ENCODE measurements at places on chromosomes 2 and 18.

GRCh38 chr2:217409949-217410680 is 550.3 kb upstream of the TNP1 start:
- DNase-seq: no peak

DNA sequence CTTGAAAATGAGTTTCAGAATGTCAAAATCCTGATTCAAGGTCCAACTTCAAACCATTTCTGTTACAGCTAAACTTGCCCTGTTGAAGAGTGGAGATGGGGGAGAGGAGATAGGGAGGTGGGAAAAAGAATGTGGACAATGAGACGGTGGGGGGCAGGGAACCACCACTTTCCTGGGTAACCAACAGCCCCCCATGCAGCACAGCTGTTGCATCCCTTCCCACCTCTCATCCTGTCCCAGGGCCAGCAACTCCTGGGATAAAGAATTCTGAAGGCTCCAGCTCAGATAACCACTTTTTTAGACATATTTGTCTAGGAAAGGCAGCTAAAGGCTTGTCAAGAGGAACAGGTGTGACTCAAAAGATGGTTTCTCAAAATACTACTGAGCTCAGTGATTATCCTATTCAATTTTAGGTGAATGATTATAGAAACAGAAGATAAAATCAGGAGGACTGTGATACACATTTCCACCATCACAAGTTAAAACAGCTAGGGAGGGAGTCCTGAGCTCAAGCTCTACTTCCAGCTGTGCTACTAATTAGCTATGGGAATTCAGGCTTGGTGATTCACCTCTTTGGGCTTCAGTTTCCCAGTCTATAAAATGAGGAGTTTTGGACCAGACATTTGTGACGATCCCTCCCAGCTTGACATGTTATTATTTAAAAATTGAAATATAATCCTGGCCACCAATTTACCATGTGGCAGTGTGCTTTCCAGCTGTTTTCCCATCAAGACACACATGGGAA is 36.3 kb downstream of the HDHD2 start:
- DNase-seq: no peak

- DNase-seq: no peak
Measured at GRCh38 chr18:78934003-78934402, 45.6 kb upstream of the SALL3 start.

GRCh38 chr2:12262681-12263436 is 453.9 kb upstream of the TRIB2 start:
- no peak for DNase-seq

DNA sequence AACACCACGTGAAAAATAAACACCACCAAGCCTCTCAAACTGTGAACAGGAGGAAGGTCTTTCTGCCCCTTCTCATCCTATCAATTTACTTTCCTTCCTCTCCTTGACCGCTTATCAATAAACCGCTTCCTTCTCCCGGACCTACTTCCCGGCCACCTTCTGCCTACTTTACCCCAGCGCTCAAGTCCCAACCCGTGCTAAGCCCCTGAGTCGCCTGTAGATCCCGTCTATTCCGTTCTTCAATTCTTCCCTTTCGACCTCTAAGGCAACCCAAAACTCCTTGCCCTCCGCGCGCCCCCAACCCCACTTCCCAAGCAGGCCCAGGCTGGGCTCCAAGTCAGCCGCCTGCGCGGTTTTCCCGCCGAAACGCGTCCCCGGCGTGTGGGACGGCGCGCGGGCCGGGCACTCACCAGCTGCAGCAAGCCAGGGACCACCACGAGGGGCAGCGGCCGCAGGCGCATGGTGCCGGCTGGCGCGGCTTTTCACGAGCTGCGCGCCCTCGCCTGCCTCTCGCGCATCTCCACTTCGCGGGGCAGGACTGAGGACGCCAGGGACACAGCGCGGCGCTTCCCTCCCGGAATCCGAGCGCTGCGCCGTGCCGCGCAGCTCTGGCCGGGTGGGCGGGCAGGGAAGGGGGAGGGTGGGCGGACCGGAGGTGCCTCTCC is at the start of gene NXPH2:
Gene NXPH2 (minus strand): TSS at position 610 of the 665 bp plus-strand sequence. CDS start 149 bp downstream, at position 461.
- DNase-seq: no peak

GRCh38 chr18:58117786-58118403 is 73.9 kb downstream of the NEDD4L start:
- DNase-seq: peak; percentile 71

GRCh38 chr2:217610401-217610814 is 392.4 kb downstream of the TNS1 start:
- no peak for DNase-seq

DNA sequence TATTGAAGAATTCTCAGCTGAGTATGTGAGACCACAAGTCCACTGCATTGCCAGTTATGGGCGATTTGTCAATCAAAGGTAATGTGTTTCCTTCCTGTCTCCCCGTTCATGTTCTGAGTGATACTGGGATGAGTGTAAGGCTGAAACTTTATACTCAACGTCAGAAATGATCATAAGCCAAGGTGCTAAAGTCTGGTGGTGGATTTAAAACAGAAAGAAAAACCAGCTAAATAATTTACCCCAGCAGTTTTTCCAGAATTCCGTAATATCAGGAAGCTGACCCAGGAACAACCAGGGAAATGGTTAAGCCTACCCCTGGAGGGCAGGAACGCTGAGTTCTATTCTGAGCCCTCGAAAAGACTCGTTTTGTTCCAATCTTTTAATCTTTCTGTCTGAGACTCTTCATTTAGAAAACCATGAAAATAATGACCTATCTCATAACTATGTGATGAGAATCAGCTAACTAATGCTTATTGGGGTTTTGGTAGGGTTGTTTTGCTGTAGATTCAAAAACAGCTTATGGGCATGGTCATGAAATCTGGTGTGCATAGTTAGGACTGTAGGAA is 149.6 kb downstream of the LAMA3 start:
- DNase-seq: no peak

DNA sequence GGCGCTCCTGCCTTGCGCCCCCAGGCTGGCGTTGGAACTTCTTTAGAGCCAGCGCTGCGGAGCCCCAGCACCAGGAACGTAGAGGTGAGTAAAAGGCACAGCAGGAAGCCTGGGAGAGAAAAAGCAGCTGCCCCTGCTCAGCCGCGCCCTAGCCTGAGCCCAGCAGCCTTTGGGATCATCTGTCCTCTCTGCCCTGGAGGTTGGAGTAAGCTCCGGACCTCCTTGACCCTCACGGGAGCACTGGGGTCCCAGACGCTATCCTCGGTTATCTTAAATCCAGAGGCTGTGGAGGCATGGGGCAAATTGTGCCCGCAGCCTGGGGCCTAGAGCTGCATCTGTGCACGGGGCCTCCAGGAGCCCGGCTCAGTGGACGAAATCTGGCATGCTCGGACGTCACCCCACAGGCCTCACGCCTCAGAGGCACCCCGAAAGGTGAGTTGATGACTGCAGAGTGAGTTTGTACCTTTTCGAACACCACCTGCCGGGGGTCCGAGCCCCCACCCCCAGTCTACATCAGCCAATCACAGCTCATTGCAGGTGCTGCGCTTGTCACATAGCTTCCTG is 1.6 kb upstream of the SLC66A2 start:
- no peak for DNase-seq

- DNase-seq: no peak
Measured at GRCh38 chr18:55405475-55405874, 182.5 kb downstream of the TCF4 start.

- no peak for DNase-seq
Measured at GRCh38 chr2:4597400-4597799, 894.0 kb downstream of the DCDC2C start.

- no peak for DNase-seq
Measured at GRCh38 chr2:151862700-151863099, 34.5 kb upstream of the ARL5A start.

GRCh38 chr2:36741188-36741837 is 44.8 kb downstream of the VIT start:
- DNase-seq: no peak

DNA sequence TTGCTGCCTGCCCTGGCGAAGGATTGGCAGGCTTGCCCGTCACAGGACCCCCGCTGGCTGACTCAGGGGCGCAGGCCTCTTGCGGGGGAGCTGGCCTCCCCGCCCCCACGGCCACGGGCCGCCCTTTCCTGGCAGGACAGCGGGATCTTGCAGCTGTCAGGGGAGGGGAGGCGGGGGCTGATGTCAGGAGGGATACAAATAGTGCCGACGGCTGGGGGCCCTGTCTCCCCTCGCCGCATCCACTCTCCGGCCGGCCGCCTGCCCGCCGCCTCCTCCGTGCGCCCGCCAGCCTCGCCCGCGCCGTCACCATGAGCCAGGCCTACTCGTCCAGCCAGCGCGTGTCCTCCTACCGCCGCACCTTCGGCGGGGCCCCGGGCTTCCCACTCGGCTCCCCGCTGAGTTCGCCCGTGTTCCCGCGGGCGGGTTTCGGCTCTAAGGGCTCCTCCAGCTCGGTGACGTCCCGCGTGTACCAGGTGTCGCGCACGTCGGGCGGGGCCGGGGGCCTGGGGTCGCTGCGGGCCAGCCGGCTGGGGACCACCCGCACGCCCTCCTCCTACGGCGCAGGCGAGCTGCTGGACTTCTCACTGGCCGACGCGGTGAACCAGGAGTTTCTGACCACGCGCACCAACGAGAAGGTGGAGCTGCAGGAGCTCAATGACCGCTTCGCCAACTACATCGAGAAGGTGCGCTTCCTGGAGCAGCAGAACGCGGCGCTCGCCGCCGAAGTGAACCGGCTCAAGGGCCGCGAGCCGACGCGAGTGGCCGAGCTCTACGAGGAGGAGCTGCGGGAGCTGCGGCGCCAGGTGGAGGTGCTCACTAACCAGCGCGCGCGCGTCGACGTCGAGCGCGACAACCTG is at the start of gene DES:
Gene DES (plus strand): TSS at position 223 of the 857 bp plus-strand sequence. CDS start 86 bp downstream, at position 309.
- DNase-seq: no peak

- DNase-seq: no peak
Measured at GRCh38 chr2:37376421-37377186, 32.2 kb downstream of the QPCT start.

DNA sequence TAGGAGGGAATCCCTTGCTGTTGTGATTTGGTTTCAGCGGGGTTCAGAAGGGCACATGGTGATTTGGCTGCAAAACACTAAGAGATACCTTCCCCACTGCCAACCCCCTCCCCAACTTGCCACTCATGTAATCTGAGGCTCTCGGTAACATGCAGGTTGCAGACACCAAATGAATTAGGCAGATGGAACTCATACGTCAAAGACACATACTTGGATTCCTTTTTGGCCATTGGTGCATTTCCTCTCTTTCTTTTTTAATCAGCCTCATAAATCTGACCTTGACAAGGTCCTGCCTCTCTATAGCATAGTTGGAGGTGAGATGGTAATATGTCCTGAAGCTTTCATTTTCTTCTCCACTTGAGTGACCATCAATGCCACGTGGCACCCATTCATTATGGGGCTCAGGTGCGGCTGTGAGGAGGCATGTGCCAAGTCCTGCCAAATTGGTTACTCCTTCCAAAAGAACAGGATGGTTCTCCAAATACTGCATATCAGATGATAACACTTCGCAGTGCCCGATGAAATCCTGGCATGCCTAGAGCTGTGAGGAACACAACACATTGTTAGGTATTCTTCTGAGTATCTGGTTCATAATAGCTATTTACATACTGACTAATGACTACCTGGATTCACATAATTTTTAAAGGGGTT is 8.3 kb upstream of the TMEM178A start:
- DNase-seq: no peak

DNA sequence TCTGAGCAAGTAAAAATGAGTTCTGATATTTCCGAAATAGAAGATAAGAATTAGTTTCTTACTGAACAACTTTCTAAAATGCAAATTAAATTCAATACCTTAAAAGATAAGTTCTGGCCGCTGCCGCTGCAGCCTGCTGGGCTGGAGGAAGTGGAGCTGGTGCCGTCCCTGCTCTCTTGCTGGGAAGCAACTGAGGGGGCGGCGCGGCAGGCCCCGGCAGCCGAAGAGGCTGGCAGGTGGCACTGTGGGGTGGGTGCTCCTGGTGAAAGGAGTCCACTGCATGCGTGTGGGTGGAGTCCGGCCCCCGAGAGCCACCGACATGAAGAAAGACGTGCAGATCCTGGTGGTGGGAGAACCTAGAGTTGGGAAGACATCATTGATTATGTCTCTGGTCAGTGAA is 89.5 kb upstream of the ZNF519 start:
- DNase-seq: no peak

GRCh38 chr2:145197944-145198343 is 678.0 kb upstream of the ZEB2 start:
- no peak for DNase-seq

DNA sequence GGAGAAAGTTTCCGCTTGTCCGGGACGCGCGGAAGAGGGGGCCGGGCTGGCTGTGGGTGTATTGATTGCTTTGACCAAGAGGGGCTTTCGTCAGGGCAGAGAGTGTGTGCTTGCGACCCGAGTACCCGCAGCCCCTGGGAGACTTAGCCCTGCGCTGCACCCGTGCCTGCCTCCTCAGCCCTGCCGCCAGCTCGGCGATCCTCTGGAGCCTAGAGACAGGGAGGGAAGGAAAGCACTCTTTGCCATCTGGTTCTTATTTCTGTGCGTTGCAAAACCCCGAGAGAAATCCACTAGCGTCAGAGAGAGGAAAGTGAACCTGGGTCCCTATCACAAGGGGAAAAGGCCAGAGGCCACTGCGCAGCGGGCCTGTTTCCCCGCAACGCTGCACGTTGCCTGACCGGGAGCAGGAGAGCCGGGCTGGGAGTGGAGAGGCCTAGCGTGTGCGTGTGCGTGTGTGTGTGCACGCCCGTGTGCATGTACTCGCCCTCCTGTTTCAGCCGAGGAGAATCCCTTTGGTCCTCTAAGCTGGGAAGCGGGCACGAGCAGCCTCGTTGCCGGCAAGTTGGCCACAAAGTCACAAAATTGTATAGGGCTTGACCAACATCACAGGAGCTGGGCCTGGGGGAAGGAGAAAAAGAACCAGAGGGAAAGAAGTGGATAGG is 1.7 kb downstream of the SIX3 start:
- DNase-seq: no peak

DNA sequence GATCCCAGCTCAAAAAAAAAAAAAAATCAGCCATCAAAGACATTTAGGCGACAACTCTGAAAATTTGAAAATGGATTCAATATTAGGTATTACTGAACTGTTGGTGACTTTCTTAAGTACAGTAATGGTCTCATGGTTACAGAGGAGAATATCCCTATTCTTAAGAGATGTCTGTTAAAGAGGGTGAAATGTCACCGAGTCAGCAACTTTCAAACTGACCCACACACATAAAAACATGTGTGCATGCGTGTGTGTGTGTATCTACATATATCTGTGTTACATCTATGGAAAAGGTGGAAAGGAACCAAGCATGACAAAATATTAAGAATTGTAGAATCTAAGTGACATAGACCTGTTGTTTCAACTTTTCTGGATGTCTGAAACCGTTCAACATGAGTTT is 41.6 kb upstream of the GLI2 start:
- no peak for DNase-seq

- DNase-seq: no peak
Measured at GRCh38 chr2:231960810-231961348, 634 bp upstream of the DIS3L2 start.

DNA sequence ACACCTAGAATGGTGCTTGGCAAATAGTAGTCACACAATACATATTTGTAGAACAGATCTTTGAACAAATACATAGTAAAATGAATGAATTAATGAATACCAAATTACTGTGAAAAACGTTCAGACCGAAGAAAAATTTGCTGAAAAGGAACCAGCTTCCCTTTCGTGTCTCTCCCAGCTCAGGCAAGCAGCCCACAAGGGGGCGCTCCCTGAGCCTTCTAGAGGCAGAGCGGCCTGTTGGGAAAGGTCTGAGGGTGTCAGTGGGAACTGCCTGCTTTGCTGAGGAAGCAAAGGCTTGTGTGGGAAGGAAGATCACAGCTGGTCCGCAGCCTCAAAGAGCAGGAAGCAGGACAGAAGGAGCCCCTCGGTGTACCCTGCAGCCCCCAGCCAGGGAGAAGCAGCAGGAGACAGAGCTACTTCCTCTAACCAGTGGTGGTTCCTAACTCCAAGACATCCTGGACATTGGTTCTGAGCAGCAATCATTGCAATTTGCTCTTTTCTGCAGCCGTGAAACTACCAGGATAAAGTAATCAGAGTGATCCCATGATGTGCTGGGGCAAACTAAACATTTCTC is 231.1 kb downstream of the ANKRD30B start:
- DNase-seq: peak; percentile 88

- no peak for DNase-seq
Measured at GRCh38 chr2:128299628-128300027, 19.0 kb downstream of the HS6ST1 start.

Data from OCI-M1 (cell line).